ENCODE measurements at places on chromosomes 6 and 20.
A peak's percentile ranks its signal among the peaks of the same experiment; 100 is the strongest.

DNA sequence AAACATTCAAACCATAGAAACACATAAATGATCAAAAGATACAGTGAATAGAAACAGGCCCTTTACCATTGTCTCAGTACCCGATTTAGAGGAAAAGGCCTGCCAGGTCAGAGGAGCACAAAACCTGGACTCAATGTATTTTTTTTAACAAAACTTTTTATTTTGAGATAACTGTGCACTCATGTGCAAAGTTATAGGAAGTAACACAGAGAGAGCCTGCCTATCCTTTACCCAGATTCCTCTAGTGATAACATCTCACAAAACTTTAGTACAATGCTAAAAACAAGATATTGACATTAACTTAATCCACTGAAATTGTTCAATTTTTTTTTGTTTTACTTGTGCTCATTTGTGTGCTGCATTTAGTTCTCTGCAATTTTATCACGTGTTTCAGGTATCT, 36.8 kb upstream of the SAMD3 start:
- no peak for DNase-seq

DNA sequence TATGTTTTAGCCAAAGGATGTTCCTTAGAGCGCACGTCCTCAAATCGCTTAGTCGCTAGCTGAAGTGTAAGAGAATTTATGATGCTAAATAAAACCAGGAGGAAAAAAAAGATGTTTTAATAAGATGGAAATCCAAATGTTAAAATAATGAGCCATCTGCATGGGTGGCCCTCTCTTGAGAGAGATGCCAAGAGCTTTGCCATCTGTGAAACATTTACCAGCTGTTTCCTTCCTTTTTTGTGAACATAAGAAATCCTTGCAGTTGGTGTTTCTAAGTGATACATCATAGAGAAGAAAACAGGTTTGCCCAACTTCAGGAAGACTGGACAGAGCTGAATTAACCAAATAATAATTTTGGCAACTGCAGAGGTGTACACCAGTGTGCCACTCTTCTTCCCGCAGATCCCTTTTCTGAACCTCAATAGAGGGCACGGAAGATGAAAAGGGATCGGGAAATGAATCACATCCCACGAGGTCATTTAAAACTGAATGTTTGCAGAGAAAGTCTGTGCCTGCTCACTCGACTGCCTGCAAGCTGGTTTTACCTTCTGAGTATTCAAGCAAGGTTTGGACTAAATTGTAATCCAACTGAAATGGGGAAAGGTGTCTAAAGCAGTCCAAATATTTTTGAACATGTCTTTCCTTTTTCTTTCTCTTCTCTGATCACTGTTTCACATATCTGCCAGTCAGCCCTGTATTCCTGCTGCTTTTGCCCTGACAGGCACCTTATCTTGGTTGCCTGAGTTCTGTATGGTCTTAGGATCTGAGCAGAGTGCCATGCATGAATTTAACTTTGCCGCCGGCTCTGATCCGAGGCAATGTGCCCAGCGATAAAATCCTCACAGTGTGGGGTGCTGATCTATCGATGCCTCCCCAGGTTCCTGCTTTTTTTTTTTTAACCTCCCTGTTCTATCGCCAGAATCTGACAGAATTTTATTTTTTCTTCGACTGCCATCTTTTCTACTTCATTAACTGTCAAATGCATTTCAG, 35.5 kb upstream of the TSHZ2 start:
- DNase-seq: no peak

DNA sequence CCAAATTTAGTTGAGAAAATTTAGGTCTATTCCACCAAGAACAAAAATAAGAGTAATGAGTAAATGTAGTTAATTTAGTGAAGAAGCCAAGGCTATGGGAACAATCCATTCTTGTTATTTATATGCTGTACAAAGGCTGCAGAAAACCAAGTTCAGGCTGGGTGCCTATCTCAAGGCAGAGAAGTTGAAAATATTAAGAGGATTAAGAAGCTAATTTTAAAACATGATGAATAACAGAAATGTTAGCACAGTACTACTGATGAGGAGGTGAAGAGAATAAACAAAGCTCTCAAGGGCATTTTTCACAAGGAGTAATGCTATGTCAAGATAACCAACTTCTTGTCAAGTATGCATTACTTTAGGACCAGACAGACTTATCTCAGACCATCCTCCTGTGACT, 68.6 kb downstream of the RCAN2 start:
- DNase-seq: no peak

GRCh38 chr6:139007428-139007827, 19.4 kb upstream of the REPS1 start:
- no peak for DNase-seq

- DNase-seq: peak; percentile 96
These were observed 101.3 kb downstream of the RTN4IP1 start for GRCh38 chr6:106527979-106528378.

DNA sequence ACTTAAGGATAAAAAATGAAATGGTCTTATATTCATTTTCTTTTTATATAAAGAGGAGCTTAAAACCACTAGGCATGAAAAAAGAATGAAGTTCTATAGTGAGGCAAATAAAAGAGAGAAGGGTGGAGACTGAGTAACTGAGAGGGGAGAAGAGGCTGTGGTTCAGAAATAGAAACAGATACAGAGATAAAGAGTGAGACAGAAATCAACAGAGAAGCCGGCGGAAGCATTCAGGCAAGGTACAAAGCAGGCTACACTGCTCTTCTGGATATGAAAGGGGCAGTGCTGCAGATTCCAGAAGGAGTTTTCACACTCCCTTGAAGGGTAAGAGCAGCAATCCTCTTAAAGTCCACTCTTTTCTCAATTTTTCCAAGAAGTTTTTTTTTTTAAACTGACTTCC, 29.9 kb downstream of the NFATC2 start:
- no peak for DNase-seq

GRCh38 chr6:98054453-98054852, 771.4 kb upstream of the MMS22L start:
- no peak for DNase-seq

DNA sequence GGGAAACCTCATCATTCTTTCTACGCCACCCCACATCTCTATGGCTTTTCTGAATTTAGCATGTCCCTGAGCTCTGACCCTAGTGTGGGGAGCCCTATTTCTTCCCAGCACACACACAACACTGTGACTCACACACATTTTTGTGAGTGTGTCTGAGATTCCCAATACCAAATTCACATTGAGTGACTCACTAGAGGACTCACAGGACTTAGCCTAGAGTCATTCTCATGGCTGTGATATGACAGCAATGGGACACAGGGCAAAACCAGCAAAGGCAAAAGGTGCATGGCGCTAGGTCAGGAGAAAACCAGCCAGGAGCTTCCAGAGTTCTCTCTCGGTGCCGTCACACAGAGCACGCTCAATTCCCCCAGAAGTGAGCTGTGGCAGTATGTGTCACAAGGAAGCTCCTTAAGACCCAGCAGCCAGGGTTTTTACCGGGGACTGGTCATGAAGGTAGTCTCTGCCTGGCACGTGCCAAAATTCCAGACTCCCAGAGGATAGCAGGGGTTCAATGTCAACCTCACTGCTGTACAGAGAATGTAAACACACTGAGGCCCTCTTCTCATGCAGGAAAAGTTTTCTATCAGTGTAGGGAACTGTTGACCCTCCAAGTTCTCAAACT, 6.2 kb downstream of the CSTL1 start:
- DNase-seq: no peak

GRCh38 chr6:42190554-42191183, 4.1 kb downstream of the GUCA1B start:
- no peak for DNase-seq

DNA sequence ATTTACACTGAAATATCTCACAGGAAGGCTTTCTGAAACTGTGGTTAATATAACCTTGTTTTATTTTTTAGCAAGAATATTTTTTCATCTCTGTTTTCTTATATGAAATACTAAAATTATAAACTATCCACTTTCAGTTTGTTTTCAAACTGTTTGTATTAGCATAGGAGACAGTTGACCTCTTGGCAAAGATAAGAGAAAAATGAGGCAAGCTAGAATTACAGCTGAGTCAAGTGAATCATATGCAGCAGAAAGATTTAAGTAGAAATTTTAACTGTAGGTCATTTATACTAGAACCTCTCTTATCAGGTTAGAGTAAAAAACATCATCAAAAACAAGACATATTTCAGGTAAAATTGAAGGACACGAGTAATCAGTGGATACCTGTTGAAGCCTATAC, 792.6 kb downstream of the PHF3 start:
- DNase-seq: no peak

GRCh38 chr6:26032340-26033084, 54.7 kb upstream of the HFE start:
- no peak for DNase-seq

DNA sequence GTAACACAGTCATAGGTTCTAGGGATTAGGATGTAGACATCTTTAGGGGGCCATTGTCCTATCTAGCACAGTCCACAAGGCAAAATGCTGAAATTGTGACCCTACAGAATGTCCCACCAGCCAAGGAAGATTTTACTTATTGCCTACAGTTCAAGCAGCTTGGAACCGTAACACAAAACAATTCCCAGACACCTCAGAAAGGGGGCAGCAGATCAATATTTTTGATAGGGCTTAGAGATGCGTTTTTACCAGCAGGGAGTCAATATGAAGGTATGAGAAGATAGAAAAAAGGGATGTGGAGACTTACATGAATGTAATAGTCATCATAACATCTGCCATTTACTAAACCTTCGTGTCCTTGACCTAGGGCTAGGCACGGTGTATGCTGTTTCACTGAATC, 81.0 kb downstream of the TMEM170B start:
- DNase-seq: no peak

DNA sequence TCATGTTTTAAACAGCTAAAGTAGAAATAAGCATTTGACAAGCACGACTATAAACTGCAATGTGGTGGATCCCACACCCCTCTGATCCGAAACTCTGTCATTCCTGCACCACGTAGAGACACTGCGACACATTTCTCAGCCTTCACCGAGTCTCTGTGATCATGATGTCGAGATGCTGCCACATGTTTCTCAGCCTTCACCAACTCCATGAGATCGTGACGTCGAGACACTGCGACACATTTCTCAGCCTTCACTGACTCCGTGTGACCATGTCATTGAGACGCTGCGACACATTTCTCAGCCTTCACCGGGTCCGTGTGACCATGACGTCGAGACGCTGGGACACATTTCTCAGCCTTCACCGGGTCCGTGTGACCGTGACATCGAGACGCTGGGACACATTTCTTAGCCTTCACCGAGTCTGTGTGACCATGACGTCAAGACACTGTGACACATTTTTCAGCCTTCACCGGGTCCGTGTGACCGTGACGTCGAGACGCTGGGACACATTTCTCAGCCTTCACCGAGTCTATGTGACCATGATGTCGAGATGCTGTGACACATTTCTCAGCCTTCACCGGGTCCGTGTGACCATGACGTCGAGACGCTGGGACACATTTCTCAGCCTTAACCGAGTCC, 143.0 kb downstream of the TTLL2 start:
- no peak for DNase-seq

DNA sequence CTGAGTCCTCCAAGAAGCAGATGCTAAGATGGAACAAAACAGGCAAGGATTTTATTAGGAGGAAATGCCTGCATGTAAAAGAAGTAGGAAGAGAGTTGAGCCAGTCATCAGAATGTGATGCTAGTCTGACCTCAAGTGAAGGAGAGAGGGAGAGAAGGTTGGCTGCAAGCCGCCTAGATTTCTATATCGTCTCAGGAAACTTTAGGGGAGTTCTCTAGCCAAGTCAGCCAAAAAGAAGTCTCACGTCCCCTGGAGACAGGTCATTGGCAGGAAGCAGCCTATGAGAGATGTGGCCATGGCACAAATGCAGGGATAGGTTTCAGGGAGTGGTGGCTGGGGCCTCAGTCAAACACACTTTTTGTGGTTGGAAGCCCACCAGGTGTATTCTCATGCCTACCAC, 378.0 kb downstream of the CD109 start:
- DNase-seq: no peak

GRCh38 chr20:9516234-9516871, 2.0 kb downstream of the LAMP5 start:
- DNase-seq: no peak

GRCh38 chr6:140816681-140817080, 1316.0 kb upstream of the GJE1 start:
- no peak for DNase-seq

DNA sequence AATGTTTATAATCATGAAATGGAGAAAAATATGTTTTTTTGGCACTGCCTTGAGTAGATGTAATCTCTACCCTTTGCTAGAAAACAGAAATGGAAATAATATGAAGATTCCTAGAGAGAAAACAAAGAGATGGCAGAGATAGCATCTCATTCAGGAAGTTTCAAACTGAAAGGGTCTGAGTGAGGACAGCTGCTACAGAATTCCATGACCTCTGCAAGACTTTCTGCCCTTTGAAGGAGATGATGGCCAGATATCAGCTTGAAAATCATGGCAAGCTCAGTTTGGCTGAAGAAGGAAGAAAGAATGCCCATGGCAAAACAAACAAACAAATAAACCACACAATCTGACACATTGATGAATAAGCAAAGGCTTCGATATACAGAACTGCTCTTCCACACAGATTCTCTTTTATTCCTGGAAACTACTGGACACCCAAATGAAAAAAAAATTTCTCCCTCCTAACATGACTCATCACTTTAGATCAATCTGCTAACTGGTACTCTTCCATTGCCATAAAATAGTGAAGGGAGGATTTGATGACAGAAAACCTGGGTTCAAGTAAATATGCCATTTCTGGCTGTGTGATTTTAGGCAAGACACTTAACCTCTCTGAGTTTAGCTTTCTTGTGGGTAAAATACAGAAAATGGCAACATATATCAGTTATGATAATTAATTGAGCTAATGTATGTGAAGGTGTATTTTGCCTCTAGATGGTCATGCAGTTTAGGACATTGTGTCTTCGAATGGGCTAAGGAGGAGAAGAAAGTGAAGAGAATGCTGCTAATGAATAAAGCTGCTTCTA, 105.9 kb upstream of the SPACA1 start:
- no peak for DNase-seq

DNA sequence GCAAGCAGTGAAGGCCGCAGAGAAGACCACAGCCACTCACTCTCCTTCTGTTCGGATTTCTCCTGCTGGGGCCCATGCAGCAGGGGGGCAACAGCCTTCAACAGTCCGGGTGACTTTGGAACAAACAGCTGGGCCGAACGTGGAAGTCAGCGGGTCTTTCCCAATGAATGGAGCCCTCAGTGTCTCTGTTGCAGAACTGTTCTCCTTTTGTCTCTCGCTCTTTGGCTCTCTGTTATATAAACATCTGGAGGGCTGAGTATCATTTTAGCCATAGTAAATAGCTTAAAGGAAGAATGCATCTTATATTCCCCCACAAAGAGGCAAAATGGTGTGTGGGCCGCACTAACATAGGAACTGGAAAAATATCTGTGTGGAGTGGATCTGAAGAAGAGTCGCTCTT, 136.7 kb upstream of the RALGAPA2 start:
- no peak for DNase-seq

GRCh38 chr6:63537959-63538300, 34.4 kb upstream of the LOC128125822 start:
- DNase-seq: no peak

GRCh38 chr6:87241304-87241703, 81.1 kb upstream of the SMIM8 start:
- no peak for DNase-seq

GRCh38 chr20:62238569-62239277, 402 bp downstream of the OSBPL2 start:
- no peak for DNase-seq
